ENCODE measurements at places on chromosomes 11 and 22.

- DNase-seq = no peak
Observed at GRCh38 chr11:70721006-70721405, 322.7 kb downstream of the CTTN start.

DNA sequence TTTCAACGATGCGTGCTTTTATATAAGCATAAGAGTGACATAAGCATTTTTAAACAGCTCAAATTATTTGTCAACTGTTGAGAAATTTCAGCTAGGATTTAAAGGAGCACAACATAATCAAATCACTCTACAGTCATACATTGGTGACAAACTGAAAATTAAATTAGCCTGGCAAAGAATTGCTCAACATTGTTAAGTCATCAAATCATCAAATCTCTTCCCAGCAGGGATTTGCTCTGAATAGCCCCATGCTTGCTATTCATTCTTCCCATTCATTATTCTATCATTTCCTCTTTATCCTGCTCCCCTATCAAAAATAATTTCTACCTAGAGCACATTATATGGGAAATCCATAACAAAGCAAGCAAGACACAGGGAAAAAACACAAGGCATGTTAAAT is 198.7 kb upstream of the LUZP2 start:
- no peak for DNase-seq

GRCh38 chr22:20980938-20981722 is 967 bp upstream of the LZTR1 start:
- no peak for DNase-seq

- DNase-seq = no peak
Observed at GRCh38 chr22:35547987-35548721, 7.5 kb downstream of the RASD2 start.

- no peak for DNase-seq
Observed at GRCh38 chr11:92251980-92252379, 27.4 kb downstream of the FAT3 start.

DNA sequence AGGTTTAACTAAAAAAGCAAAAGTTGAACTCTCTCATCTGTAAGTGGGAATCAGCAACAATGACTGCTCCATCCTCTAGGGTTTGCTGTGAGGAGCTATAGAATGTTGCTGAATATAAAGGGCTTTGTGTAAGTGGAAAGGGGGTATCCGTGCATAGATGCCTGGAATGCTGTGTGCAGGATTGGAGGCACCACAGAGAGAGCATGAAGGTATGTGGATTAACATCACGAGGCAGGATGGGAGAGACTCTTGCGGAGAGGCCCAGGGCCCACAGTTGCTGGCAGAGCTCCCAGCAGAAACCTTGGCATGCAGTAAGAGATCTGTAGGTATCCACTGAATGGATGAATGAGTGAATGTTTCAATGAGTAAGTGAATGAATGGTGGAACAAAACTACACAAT is 298.7 kb upstream of the DDI1 start:
- DNase-seq = no peak

GRCh38 chr22:34255042-34255441 is 334.8 kb upstream of the LARGE1 start:
- no peak for DNase-seq

DNA sequence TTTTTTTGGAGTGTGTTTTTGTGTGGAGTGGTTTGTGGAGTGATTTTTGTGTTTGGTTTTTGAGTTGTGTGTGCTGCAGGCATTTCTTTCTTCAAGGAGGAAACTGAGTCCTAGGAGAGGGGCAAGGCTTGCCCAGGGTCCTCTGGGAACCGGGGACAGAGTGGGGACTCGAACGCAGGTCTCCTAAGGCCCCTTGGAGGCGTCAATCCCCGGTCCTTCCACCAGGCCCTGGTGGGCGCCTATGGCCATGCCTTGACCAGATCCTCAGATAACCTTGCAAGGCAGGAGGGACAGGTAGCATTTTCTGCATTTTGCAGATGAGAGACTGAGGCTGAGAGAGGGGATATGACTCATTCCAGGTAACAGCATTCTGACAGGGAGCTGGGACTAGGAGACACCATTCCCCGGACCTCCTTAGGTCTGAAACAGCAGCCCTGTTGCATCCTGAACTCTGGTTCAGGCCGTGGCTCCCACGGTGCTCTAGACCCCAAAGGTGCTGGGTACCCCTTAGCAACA is 39.1 kb downstream of the MYO7A start:
- no peak for DNase-seq

DNA sequence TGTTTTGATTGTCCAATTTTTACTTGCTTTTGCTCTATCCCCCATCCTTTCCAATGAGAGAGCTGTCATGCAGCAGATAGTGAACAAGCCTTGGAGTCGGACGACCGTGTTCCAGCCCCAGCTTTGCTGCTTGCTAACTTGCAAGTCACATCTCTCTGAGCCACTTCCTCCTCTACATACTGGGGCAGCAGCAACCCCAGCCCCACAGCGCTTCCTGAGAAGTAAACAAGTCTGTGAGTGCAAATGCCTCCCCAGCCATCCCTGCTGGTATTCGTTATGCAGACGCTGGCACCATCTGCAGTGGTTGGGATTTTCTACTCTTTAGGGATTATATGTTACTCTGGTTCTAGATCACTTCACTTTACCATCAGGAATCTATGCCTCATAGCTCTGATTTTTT is 35.0 kb downstream of the TPBGL start:
- DNase-seq = no peak

GRCh38 chr11:134038897-134039470 is 29.9 kb upstream of the JAM3 start:
- no peak for DNase-seq

DNA sequence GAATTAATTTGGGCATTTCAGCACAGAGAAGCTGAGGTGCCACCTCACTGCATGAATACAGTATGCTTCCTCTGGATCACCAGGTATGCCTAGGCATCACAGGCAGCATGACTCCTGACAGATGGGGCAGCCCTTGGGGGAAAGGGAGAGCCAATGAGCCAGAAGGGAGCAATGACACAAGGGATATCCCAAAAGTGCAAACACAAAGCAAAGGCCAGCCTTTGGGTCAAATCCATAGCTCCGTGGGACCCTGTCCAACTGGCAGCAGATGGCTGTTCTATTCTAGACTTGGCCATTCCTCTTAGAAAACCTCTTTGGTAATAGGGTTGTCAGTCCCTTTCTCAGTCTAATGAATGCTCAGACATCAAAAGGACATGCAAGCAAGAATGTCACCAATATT is 73.3 kb downstream of the SERGEF start:
- no peak for DNase-seq

GRCh38 chr22:31951194-31952093 is 7.1 kb downstream of the YWHAH start:
- no peak for DNase-seq

- no peak for DNase-seq
Observed at GRCh38 chr22:25131198-25131887, 68.3 kb upstream of the CRYBB3 start.

GRCh38 chr11:61447601-61448551 is 18.0 kb downstream of the SDHAF2 start:
- no peak for DNase-seq

- no peak for DNase-seq
Observed at GRCh38 chr11:67634366-67635230, 4.9 kb upstream of the NUDT8 start.

DNA sequence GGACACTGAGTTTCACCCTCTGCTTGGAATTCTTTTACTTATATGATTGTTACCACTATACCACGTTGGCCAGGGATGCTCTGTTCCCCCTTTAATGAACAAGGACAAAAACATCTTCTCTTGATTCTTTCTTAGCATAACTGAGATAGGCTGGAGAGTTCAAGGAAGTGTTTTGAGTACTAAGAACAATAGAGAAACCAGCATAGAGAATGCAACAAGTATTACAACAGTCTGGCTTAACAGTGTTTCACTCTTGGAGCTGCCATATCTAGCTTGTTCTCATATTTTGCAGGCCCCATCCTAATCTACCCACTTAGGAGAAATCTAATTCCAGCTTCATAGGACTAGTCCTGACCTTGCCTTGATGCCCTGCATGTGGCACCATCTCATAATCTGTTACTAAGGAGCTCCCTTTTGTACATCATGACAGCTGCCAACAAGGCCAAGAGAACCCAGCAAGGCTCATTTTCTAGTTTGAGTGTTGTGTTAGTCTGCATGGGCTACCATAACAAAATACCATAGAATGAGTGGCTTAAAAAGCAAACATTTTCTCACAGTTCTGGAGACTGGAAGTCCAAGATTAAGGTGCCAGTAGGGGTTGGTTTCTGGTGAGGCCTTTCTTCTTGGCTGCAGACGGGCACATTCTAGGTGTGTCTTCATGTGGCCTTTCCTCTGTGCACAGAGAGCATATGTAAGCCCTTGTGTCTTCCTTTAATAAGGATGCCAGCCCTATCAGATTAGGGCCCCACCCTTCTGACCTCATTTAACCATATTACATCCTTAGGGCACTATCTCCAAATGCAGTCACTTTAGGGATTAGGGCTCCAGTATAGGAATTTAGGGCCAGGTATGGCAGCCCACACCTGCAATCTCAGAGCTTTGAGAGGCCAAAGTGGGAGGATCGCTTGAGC is 37.8 kb downstream of the PACS1 start:
- DNase-seq = no peak

GRCh38 chr11:45246241-45246640 is 39.9 kb downstream of the SYT13 start:
- no peak for DNase-seq

DNA sequence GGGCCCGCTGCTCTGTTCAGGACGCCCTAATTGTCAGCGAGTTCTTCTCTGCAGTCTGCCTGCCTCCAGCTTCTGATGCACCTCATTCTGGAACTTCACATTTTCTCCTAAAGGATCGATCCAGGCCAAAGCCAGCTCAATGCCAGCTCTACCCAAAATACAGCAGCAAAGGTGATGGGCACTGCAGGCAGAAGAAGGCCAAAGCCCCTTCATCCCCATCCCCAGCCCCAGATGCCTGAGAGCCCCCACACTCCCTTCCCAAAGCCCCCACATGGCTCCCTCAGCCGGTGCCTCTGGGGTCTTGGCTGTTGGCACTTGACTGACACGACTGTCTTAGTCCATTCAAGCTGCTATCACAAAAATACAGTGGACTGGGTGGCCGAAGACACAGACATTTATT is 410.3 kb downstream of the BRD1 start:
- DNase-seq = no peak

- no peak for DNase-seq
Observed at GRCh38 chr11:91100427-91100826, 877.6 kb upstream of the CHORDC1 start.

DNA sequence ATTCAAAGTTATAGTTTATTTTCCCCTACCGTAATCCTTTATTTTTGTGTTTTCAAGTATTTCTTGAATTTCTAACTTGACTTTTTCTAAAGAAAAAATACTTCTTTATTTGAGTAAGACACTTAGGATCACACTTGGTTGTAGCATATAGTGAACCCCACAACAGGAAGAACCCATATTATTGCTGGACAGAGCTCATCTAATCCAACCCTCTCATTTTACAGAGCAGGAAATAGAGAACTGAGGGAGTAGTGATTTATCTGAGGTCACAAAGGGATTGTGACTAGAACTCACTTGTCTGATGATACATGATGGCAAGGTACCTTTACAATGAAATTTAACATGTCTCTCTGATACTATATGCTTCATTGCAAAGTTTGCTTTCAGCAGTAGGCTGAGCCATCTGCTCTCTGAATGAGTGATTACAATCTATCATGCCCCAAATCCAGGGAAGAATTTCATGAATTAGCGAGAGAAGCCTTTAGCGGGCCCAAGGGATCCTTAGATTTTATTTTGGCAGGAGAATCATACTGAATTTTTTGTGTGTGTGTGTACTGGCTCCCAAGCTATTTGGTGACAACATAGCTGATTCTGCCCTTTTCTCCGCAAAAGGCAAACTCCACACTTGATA is 9.8 kb downstream of the SLC17A6 start:
- DNase-seq = no peak

DNA sequence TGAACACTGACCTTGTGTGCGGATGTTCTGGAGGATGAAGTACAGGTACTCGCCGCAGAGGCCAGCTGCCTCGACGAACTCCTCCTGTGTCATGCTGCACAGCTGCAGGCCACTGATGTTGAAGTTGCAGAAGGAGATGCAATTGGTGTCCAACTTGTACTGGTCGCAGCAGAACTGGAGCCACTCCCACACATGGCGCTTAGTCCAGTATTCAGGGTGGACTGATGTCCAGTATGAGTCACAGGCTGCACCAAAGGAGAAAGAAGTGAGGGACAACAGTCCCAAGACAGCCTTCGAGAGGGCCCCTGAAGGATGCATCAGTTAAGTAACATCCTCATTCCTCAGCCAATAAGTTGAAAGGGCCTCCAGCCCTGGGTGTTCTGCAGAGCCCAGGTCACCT is 20.1 kb downstream of the ELF5 start:
- DNase-seq = no peak

DNA sequence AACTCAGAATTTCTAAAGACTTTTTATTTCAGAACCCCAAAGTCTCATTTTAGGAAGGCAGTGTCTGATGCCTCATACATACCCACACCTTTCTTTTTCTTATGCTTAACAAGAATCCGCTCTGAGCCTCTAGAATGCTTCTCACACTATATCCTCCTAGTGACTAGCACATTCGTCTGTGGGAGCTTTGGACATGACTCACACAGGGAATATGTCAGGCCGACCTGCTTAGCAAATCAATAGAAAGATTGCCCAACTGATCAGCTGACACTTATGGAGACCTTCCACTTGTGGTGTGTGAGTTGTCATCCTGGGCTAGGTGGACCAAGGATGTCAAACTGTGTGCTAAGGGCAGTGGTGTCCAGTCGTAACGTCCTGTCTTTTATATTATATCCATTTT is 129.9 kb upstream of the TTC12 start:
- DNase-seq = no peak

GRCh38 chr11:34292111-34292510 is 65.7 kb downstream of the ABTB2 start:
- no peak for DNase-seq

DNA sequence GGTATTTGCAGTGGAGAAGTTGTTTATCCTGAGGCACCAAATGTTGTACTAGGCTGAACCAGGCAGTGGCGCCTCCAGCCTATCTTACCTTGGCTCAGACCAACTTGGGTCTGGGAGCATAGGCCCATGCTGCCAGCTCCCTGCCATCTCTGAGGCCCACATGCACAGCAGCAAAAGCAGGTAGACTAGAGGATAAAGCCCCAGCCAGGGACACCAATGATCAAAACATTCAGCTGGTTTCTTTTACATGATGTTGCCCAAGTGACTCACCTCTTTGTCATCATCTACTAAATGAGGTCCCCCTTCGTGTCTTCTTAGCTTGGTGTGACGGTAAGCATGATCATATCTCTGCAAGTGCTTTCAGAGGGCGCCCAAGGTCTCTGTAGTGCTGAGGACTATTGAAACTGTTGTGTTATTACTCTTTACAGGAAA is 112.1 kb upstream of the DRD2 start:
- DNase-seq = no peak

GRCh38 chr11:66722745-66723651 is 6.0 kb downstream of the SPTBN2 start:
- DNase-seq = no peak

DNA sequence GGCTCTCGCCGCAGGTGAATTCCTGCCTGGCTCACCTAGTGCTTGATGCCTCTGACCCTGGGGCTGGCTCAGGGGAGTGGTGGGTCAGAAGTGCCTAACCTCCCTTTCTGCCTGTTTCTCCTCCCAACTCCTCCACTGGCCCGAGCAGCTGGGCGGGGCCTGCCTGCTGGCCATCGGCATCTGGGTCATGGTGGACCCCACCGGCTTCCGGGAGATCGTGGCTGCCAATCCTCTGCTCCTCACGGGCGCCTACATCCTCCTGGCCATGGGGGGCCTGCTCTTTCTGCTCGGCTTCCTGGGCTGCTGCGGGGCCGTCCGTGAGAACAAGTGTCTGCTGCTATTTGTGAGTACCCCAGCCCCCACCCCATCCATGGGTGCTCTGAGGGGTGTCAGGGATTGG is 41.1 kb downstream of the TP53I11 start:
- no peak for DNase-seq

- DNase-seq = no peak
Observed at GRCh38 chr22:50061824-50062355, 3.8 kb upstream of the TTLL8 start.

Measured in GM18507 (cell line).